ENCODE measurements at places on chromosomes 12 and 14.

GRCh38 chr12:123986374-123986965, 13.5 kb downstream of the ZNF664 start:
- no peak for DNase-seq

DNA sequence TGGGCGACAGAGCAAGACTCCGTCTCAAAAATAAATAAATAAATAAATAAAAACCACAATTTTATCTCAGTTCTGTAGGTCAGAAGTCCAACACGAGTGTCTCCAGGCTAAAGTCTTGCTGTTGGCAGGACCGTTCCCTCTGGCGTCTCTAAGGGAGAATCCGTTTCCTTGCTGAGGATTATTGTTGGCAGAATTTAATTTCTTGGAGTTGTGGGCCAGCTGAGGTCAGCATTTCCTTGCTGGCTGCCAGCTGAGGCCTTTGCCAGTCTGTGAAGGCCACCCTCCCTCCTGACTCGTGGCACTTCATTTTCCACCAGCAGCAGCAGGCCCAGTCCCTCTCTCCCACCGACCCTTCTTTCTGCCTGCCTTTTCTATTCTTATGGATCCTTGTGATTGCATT, 17.2 kb downstream of the PSMC1 start:
- DNase-seq = no peak

DNA sequence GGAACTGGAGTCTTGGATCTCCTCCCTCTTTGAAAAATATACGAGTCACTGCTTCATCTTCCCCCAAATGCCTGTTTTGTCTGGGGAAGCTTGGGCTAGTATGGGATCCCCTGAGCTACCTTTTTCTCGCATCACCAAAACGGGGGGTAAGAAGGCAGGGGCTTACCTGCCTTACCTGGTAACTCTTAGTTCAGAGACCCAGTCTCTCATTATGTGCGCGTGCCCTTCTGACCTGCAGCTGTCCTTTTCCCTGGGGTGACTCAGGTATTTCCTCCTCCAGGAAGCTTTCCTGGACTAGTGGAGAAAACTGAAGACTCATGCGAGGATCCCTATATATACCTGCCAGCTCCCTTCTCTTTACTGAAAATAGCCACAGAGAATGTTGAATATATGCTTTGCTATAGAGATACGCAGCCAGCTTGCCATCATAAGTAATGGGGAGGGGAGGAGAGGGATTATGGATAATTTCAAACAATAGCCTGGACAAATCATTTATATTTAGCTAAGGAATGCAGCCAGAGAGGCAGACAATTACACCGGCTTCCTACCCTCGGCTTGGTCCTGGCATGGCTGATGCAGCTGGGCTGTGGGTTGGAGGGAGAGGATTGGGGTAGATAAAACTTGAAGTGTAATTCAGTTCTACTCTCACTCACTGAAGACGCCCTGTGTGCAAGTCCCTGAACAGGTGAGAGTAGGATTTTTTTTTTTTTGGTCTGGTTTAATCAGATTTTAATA, 1.1 kb downstream of the TSPAN9 start:
- DNase-seq = no peak

- DNase-seq = no peak
These were observed 938 bp upstream of the SLC6A13 start for GRCh38 chr12:263574-263973.

GRCh38 chr14:74514471-74514941, 20.9 kb downstream of the ISCA2 start:
- no peak for DNase-seq

- DNase-seq = no peak
These were observed 35.2 kb downstream of the SLC6A12 start for GRCh38 chr12:178829-179109.

GRCh38 chr14:30587141-30587540, 28.2 kb downstream of the G2E3 start:
- no peak for DNase-seq

- no peak for DNase-seq
These were observed 53.0 kb downstream of the IFNG-AS1 start for GRCh38 chr12:68042212-68042699.

- DNase-seq = no peak
These were observed 61.1 kb downstream of the SMUG1 start for GRCh38 chr12:54127538-54128259.

DNA sequence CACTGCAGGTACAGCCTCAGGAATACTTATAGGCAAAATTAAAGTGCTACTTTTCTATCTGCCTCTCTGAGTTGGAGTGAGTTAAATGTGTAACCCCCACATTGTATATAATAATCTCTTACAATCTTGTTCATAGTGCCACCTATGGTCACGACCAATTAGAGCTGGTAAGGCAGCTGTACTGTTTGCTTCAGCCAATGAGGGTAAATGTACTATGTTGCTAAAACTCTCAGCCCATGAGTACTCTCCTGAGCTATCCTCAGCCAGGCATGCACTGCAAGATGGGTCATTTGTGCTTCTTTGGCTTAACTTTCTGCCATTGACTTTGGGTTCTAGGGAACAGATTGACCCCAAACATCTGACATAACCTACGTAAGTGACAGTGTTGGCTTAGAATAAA, 15.0 kb upstream of the MDM2 start:
- no peak for DNase-seq

DNA sequence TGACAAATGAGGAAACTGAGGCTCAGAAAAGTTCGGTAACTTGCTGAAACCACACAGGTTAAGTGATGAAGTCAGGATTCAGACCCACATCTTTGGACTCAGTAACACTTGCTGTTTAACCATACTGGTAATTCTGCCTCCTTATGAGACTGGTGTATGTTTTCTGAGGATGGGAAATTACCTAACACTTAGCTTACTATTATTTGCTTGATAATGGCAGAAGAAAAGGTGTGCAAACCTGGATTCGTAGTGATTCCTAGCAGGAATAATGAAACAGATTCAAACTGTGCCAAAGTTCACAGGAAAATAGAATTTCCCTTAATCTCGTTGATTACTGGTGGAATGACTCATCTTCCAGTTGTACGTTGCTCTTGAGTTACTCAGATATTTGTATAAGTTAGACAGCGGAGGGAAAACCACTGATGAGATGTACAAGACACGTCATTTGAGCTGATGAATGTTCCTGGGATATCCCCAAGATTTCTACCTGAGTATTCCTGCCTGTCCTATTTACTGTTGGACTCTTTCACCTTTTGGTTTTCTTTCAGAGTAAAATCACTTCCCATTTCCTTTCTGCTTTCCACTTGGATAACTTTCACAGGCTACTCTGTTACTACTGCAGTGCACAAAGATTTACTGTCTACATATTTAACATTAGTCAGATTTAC, 37.5 kb downstream of the PRORP start:
- no peak for DNase-seq

- no peak for DNase-seq
These were observed 36.1 kb downstream of the PELI2 start for GRCh38 chr14:56154321-56154720.

DNA sequence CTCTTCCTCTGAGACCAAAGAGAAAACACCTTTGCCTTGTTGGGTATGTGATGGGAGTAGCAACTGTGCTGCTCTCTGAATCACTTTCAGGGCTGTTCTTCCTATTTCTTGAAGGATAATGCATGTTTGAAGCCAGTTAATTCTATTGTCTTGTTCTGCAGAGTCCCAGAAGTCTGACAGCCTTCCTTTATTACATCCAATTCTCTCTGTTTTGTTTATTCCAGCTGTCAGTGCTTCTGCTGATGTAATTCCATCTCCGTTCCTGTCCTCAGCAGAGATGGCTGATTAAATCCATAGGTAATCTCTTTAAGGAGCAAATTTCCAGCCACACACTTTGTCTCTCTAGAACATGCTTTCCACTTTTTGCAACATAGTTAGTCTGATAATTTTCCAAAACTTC, 59.7 kb downstream of the MGAT4C start:
- DNase-seq = no peak

DNA sequence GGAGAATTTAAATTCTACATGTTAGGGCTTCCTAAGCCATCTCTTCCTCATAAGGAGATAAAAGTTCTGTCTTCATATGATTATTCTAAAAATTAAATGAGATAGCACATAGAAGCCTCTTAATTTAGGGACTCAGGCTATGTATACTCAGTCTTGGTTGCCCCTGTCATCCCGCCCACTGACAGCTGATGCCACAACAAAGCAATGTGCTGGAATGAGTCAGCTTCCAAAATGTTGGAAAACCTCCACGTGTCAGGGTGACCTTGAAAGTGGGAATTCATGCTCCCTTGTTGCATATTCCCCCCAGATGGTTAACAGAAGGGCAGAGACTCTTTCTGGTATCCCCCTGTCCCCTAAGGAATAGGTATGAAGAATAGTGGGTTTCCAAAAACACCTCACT, 238.0 kb upstream of the DDHD1 start:
- DNase-seq = no peak

DNA sequence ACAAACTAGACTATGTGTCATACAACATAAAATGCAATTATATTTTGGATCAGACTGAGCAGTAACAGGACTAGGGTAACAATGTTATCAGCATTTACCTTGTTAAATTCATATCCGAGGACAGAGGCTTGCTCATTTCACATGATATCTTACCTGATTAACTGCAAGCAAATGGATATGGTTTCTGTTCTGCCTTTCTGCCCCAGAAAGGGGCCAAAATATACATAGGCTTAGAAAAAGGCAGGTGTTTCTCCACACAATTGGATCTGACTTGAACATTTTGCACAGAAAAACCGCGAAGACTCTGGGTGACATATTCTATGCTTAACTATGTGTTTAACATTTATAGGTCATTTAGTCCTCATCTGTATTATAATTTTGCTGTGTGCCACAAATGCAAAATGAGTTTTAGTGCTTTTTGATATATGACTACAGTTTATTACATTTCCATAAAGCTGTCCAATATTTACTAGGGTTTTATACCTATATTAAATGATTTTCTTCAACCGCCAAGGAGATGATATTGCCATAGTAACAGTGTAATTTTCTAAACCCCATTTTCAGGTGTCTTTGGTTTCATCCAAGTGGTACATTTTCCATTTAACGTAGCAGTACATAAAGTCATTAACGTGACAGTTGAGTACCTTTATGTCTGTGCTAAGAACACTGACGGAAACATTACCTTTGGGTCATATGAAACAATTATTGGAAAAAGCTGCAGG, 249.3 kb upstream of the KRR1 start:
- no peak for DNase-seq

DNA sequence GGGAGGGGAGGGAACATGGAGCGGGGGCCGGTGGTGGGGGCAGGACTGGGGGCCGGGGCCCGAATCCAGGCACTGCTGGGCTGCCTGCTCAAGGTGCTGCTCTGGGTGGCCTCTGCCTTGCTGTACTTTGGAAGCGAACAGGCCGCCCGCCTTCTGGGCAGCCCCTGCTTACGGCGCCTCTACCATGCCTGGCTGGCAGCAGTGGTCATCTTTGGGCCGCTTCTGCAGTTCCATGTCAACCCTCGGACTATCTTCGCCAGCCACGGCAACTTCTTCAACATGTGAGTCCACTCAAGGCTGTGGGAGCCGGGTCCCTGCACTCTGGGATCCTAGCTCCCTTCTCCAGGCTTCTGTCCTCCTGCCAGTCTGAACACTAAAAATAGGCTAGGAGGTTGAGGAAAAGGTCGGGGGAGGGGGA, 1.1 kb downstream of the FITM1 start:
- DNase-seq = no peak

DNA sequence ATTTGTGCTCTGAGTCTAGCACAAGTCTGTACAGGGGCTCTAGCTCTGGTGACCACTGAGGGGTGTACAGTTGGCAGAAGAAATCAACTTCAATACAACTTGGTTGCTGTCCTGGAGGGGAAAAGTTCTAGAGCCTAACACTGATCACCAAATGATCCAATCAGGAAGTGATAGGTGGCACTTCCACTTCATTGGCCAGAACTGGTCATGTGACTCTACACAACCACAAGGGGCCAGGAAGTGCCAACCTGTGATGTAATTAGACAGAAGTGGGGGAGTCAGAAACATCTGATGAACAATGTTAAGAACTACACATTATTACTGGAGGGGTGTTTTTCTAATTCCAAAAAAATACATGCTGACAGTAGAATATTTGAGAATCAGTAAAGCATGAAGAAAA, 401.6 kb downstream of the VRK1 start:
- DNase-seq = no peak

- no peak for DNase-seq
These were observed 31.7 kb downstream of the GRIP1 start for GRCh38 chr12:66647034-66647691.

- DNase-seq = no peak
These were observed 109.5 kb downstream of the FOXG1 start for GRCh38 chr14:28875934-28876571.

DNA sequence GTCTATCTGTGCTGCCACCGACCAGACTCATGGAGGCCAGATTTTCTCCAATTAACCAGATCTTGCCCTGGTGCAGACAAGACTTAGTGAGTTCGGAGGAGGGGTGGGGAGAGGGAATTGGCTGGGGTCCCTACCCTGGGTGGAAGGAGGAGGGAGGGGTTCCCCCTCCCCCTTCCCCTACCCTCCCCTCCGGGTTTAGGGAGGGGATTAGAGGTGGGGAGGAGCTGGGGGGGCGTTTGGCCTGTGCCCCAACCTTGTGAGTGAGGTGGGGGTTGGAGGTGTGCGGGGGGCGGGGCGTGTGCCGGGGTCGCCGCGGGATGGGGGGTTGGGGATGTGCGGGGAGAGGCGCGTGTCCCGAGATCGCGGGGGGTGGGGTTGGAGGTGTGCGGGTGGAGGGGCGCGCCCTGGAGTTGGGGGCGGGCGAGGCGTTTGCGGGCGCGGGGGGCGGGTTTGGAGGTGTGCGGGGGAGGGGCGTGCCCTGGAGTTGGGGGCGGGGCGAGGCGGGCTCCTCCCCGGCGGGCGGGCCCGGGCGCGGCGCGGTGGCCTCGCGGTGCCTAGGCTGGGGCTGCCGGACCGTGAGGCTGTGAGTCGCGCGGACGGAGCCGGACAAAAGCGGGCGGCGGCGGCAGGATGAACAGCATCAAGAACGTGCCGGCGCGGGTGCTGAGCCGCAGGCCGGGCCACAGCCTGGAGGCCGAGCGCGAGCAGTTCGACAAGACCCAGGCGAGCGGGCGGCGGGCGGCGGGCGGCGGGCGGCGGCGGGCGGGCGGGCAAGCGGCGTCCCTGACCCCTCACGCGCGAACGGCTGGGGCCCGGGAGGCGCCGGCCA, at the start of gene HIP1R:
Gene HIP1R (plus strand): TSS at position 537 of the 829 bp plus-strand sequence. CDS start 94 bp downstream, at position 631.
- DNase-seq = peak; percentile 28

GRCh38 chr12:15788233-15789219, 662 bp downstream of the EPS8 start:
- peak; percentile 4 for DNase-seq

DNA sequence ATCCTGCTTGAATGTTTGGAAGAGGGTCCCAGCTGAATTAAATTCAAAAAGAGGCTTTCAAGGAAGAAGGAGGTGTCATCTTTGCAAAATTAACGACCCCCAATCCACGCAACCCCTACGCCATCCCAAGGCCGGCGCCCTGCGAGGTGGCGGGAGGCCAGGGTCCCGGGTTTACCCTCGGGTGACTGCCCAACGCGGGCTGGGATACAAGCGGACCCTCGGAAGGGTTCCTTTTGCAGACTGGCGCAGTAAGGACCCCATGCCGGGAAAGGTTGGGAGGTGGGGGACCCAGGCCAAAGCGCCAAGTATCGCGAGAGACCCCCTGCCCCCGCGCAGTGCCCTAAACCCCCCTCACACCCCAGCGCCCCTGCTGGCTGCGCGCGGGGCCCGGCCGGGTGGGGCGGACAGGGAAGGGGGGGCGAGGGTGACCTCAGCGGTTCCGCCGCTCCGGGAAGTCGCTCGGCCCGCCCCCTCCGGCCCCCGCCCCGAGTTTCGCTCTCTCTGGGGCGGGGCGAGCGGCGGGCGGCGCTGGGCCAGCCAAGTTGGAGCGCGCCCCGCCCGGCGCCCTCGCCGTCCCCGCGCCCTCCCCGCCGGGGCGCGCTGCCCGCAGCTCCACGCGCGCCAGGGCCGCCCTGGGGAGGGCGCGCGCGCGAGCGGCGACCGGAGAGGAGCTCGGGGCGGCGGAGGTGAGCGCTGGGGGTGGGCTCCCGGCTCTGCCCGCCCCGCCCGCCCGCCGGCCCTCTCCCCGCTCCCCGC, 708 bp upstream of the ZBTB42 start:
- peak; percentile 57 for DNase-seq
